CD4-positive, alpha-beta T cell treated with Interleukin-15 for 1 hour (primary cell): ENCODE measurements at places on chromosomes 7 and 10.

DNA sequence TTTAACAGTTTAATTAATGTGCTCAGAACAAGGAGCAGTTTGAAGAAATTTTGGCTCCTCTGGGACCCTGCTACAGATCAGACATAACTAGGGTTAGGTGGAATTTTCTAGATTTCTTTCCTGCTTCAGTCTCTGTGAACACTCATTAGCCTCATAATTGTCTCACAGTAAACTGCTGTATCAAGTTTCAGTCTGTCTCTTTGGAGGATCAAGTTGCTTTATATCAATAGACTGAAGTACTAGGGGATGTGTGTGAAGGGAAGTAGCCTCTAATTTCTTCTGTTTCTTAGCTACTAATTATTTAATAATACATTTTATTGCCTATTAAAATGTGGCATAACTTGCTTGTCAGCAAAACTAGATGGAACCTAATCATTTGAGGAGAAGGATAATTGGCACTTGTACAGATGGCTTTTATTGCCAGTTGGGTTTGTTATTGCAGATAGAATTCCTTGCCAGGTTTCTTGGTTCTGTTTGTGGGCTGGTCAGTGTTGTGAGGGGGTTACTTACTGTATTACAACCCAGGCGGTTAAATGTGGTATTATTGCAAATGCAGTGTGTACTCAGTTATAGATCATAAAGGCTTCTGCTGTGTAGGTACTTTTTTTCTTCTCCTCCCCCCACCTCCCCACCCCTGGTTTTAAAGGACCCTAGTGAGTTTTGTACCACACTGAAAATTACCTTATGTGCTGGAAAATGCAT is 758.0 kb downstream of the AUTS2 start:
- DNase-seq = no peak

GRCh38 chr7:50411332-50411731 is 38.8 kb downstream of the FIGNL1 start:
- DNase-seq = no peak

DNA sequence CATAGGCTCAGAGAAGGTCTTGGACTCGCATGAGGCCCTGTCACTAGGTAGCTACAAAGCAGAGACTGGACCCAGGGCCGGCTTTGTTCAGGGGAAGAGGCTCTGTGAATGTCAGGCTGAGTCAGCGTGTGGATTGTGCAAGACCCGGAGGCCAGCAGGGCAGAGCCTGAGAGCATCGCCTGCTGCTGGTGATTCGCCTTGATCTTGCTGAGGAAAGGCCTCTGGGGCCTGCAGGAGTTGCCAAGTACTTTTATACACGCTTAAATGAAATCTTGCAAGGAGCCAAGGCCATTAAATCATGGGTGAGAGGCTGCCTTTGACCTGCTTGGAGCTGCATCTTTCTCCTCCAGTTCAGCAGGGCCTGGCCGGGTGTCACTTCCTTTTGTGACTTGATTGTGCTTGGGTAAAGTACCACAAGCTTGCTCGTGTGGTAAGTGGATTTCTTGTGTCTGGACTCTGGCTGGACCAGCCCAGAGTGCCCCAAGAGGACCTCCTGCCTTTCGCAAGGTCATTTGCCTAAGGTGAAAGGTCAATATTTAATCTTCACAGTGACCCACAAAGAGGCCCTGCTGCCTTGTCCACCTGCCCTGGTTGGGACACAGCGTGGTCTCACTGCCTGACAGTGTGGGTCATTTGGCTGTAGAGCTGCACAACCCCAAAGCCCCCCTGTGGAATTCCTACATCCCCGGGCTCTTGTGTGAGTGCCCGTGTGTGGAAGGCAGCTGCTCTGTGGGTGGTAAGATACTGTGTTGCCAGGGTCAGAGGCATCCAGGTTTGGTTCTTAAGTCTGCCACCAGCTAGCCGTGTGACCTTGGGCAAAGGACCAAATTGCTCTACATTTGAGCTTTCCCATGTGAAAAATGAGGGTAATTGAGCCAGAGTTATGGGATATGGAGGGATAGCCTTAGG is 38.6 kb upstream of the SH2D4B start:
- DNase-seq = peak; percentile 78

- no peak for DNase-seq
Observed at GRCh38 chr7:127226685-127227374, 25.9 kb downstream of the GRM8 start.

DNA sequence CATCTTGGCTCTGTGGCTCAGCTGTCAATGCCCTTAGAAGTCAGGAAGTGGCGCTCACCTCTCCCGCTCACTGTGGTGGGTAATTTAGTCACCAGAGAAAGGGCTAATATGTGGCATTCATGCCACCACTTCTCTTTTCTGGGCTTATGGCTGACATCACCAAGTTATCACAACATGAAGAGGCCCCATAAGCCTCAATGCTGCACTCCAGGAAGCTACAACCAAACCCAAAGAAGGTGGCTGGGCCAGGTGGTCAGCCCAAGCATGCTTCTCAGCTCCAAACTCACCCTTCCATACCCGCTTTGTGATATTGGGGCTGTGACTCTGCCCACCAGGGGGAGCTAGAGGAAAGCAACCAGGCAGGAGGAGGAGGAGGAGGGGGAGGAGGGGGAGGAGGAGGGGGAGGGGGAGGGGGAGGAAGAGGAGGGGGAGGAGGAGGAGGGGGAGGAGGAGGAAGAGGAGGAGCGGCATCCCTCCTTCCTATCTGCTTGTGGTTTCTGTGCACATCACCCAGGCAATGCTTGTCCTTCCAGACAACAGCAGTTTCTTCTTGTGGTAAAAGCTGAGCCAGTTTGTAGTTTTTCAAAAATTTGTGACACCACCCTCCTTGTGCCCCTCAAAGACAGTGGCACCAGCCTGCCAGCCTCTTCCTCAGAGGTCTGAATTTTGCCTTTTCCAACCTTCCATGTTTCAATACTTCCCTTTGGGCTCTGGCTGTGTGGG is 42.1 kb downstream of the CYP26A1 start:
- peak; percentile 61 for DNase-seq

DNA sequence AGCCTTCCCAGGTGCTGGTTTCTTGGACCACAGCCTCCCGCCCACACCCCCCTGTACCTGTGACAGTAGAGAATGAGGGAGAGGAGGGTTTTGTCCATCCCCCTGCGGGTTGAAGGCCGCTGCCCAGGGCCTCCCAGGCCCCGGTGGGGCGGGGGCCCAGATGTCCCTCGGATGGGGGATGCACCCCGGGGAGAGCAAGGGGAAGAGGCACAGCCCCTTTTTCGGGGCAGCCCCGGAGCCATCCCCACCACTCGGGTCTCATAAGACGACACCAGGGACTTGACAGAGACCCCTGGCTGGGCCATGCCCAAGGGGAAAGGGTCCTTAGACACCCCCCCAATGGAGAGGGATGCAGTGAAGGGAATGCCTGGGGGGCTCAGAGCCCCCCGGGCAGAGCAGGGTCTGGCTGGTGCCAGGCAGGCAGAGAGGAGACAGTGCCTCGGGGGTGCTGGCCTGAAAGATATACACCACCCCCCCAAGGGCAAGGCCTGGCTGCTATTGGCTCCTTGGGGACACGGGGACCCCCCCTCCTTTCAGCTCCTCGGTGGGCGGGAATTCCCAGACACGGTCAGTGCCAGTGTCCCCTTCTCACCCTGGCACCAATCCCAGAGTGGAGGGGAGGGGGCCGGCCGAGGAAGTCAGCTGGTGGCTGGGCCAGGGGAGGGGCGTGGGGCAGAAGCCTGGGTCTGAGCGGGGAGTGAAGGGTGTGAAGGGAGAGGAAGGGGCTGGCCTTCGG is 3.7 kb upstream of the SPACDR start:
- no peak for DNase-seq

GRCh38 chr7:30170476-30171205 is 35.9 kb downstream of the MTURN start:
- DNase-seq = peak; percentile 35

DNA sequence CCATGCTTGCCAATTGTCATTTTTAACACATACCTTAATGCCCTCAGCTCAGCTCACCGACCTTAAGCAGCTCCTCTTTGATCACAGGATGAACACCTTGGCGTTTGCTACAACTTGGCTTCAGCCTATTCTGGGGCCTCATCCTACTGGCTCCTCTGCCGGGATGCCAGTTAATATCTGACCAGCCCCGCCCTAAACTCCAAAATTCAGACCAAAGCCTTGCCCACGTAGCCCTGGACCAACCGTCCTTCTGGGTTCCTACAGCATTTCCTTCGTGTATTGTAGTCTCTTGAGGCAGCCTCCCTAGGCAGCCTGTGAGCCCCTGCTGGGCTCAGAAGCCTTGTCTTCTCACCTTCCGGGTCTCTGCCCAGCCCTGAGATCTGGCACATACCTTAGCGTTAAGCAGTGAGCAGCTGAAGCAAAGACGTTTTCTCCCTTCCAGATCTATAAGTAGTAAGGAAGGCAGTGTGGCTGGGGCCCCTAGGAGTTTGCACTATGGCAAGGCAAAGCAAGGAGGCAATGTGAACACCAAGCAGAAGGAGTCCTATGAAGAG is 836 bp downstream of the ENO4 start:
- no peak for DNase-seq
